Stimulated activated CD4-positive, alpha-beta T cell treated with anti-CD3 and anti-CD28 coated beads, Interleukin-4, amount 100 ng/mL, for 1 hour (primary cell): ENCODE measurements at places on chromosomes 7 and 10.

DNA sequence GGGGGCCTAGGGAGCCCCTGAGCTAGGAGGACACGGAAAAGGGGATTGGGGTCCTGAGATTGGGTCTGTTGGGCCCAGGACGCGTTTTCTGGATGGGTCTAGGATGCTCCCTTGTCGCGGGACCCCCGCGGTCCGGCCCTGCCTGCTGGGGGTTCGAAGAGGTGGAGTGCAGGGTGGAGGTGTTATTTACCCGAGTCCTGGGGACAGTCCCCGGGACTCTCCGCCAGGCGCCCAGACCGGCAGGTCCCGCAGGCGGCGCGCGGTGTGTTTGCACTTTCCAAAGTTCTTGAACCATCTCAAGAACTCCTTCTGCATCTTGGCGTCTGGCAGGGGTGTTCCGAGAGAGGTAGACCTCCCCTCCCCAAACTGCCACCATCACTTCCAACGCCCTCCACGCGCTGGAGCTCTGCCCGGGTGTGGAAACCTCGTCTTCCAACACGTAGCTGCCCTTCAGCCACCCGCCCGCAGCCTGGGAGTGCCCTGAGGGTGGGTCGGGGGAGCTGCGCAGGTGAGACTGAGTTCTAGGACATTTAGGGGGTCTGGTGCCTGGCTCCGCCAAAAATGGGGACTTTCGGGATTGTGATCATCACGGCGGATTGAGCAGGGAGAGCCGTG lies 569 bp downstream of the CAV1 start:
- DNase-seq = peak; percentile 36

GRCh38 chr10:110863361-110863760 lies 8.4 kb upstream of the PDCD4 start:
- no peak for DNase-seq

DNA sequence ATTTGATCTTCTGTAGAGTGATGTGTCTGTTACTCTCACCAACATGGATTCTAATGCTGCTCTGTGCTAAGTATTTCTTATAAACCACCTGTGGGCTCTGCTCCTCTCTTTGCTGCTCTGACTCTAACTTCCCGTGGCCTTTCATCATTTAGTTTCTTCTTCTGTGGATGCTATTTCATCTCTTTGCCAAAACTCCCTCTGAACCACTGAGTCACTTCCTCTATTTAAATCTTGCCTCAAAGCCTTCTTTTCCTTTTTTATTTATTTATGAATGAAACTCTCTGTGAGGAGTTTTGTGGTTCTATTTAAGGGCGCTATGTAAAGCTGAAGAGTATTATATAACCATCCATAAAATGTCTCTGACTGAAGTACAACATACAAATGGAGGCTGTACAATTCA lies 538.5 kb downstream of the SUGCT start:
- DNase-seq = no peak

GRCh38 chr10:5070648-5071410 lies 23.4 kb upstream of the AKR1C3 start:
- no peak for DNase-seq

- no peak for DNase-seq
Observed at GRCh38 chr10:130022511-130023299, 58.6 kb upstream of the EBF3 start.

DNA sequence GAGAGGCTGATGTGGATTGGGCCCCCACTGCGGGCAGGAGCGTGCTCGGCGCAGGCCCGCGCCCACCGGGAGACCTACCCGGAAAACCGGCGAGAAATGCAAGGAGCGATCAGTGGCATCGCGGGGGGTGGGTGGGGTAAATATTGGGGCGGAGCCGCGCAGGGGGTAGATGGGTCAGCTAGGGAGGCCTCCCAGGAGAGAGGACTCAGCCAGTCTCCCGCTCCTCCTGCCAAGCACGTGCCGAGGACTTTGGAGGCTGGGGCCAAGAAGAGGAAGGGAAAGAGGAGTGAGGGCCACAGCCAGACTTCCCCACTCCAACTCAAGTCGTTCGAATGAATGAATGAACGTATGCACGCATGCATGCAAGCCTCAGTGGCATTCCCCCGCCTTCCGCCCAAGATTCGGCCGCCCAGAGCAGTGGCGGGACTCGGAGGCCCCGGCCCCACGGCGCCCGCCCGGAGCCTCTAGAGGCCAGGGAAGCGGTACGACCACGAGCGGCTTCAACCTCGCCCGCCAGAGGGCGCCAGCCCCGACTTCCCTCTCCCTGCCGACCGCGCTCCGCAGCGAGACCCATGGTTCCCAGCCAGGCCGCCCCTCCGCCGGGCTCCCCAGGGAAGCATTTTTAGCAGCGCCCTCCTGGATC lies 3.6 kb downstream of the NPM3 start:
- peak; percentile 90 for DNase-seq

DNA sequence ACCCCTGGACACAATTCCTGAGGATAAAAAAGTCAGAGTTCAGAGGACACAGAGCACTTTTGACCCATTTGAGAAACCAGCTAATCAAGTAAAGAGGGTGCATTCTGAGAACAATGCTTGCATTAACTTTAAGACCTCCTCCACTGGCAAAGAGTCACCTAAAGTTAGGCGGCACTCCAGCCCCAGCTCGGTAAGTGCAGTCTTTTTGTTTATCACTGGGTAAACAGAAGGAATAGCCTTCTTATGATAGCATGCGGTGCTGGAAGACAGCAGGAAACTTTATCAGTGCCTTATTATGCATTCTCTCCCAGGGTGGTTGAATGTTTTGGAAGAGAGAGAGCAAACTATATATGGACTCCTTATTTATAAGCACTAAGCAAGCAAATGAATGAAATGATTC lies 130.5 kb downstream of the CDK14 start:
- DNase-seq = no peak

- DNase-seq = no peak
Observed at GRCh38 chr7:37365405-37365804, 83.3 kb downstream of the ELMO1 start.

DNA sequence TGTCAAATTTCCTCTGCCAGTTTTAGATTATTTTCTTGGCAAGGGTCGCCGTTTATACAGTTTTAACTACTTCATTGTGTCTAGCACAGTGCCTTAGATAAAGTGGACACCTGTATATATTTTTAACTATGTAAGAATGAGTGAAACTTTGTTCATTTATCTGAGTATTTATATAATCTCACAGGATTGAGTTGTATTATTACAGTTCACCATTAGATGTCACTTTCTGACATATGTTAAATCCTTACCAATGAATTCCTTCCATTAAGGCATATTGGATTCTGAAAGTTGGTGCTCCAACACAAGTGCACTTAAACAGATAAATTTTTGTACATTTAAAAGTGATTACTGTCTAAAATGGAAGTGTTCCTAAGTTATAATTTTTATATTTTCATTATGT lies 43.0 kb downstream of the ZMYND11 start:
- DNase-seq = no peak

DNA sequence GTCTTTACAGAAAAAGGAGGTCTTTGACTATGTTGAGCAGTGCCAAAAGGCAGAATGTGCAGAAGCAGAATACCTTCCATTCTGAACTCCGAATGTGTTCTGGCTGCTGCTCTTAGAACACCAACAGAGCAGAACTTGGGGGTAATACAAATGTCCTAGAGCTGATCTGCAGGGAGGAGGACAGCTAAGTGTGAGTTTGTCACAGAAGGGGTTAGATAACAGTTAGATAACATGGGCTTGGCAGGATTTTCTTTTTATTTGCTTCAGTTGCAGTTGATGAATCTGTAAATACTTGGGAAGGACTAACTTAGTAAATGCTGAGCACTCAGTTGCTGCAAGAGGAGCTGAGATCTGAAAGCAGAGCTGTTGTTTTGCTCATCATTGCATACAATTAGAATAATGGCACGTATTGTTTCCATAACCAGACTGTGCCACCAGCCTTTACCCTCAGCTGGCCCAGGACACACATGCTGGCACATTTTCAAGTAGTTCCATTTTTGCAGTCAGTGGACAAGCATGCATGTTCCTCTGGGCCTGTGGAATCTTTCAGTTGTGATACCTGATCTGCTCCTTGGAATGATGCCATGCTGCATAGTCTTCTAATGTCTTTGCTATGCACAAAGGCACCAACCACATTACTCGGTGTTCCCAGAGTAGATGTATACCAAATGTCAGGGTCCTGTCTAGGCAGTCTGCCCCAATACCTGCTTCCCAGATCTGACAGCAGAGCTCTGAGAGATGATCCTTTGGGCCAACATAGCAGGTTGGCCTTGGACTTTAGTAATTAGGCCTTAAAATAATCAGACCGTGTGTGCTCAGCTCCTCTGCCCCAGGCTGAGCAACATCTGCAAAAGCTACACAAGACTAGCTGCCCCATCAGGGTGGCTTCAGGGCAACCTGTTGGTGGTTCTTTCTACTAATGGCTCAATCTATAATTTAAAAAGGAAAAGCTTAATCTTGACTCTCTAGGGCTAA lies 55.7 kb downstream of the GSDME start:
- DNase-seq = no peak

GRCh38 chr7:43010061-43010460 lies 77.9 kb downstream of the MRPL32 start:
- DNase-seq = no peak
